ENCODE measurements at places on chromosomes 4 and X. TPM values are rescaled to one million over a fixed set of nuclear protein-coding genes. Genes with fewer than 3 reads are reported as not detected.

Gene UPF3B
- 4.5 TPM for total RNA-seq

- no peaks in the 10 kb centered on the region for H3K36me3 ChIP-seq
- no peak for DNase-seq
- H3K27me3 ChIP-seq: no peaks in the 10 kb centered on the region
- H3K4me1 ChIP-seq: no peaks in the 10 kb centered on the region
Measured at GRCh38 chrX:120769576-120770341, 105.9 kb downstream of the CT47B1 start.

- H3K4me3 ChIP-seq: no peak overlapping the region
- no peaks in the 10 kb centered on the region for H3K36me3 ChIP-seq
- no peaks in the 10 kb centered on the region for H3K4me1 ChIP-seq
- DNase-seq: no peak
- no peak overlapping the region for H3K27ac ChIP-seq
- H3K27me3 ChIP-seq: no peaks in the 10 kb centered on the region
Measured at GRCh38 chr4:64022560-64022959, 386.7 kb downstream of the TECRL start.

Gene WAS
- total RNA-seq: 16.4 TPM

Data from left lung (tissue), 14 donors.